Dermis lymphatic vessel endothelial cell (primary cell): ENCODE measurements at places on chromosomes 6 and 20. TPM values are rescaled to one million over a fixed set of nuclear protein-coding genes. Genes with fewer than 3 reads are reported as not detected.

The GSS gene
- 56.3 and 59.9 TPM in 2 replicates for total RNA-seq

The OXT gene
- total RNA-seq, result not detected in 2 replicates

The RAET1E gene
- total RNA-seq, result not detected in 2 replicates

The STMND1 gene
- not detected in 2 replicates for total RNA-seq

The MYMX gene
- total RNA-seq, result not detected in 2 replicates

The PNPLA1 gene
- total RNA-seq, result not detected in 2 replicates

The HLA-G gene
- not detected in 2 replicates for total RNA-seq

The RAD21L1 gene
- not detected in 2 replicates for total RNA-seq

The RAET1L gene
- total RNA-seq, result not detected in 2 replicates

The COL20A1 gene
- total RNA-seq, result not detected in 2 replicates

The CCM2L gene
- 19.3 and 23.8 TPM in 2 replicates for total RNA-seq

The GMPR gene
- 9.5 and 15.4 TPM in 2 replicates for total RNA-seq

The PAK5 gene
- total RNA-seq, result not detected in 2 replicates

The BEND3 gene
- total RNA-seq, result 1.8 and 3.1 TPM in 2 replicates

The PRICKLE4 gene
- total RNA-seq, result 6.3 and 6.9 TPM in 2 replicates

The POU5F1 gene
- total RNA-seq, result not detected in 2 replicates

The TRDN gene
- total RNA-seq, result not detected in 2 replicates

The ANKRD66 gene
- total RNA-seq, result not detected in 2 replicates

The HM13 gene
- total RNA-seq, result 34.7 and 39.0 TPM in 2 replicates

The TAF4 gene
- total RNA-seq, result 2.3 and 3.4 TPM in 2 replicates

The GFRA4 gene
- not detected in 2 replicates for total RNA-seq

The PFDN6 gene
- 26.5 and 30.2 TPM in 2 replicates for total RNA-seq
